ENCODE measurements at places on chromosomes 2 and 18.

DNA sequence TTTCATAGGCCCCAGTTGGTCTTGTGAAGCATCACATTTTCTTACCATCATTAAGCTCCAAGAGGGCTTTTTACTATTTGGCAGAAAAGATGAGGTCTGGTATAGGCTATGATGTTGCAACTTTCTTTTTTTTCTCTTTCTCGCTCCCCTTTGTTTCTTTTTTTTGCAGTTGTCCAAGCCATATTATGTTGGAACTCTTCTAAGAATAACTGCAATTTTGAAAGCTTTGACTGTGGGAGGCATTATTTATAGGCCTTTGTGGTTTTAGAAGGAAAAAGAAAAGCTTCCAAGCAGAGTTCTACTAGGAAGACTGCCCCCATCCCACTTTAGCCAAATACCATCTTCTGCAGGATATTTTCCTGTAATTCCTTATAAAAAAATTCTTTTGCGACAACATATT, 571.6 kb downstream of the ARHGAP15 start:
- no peak for DNase-seq

DNA sequence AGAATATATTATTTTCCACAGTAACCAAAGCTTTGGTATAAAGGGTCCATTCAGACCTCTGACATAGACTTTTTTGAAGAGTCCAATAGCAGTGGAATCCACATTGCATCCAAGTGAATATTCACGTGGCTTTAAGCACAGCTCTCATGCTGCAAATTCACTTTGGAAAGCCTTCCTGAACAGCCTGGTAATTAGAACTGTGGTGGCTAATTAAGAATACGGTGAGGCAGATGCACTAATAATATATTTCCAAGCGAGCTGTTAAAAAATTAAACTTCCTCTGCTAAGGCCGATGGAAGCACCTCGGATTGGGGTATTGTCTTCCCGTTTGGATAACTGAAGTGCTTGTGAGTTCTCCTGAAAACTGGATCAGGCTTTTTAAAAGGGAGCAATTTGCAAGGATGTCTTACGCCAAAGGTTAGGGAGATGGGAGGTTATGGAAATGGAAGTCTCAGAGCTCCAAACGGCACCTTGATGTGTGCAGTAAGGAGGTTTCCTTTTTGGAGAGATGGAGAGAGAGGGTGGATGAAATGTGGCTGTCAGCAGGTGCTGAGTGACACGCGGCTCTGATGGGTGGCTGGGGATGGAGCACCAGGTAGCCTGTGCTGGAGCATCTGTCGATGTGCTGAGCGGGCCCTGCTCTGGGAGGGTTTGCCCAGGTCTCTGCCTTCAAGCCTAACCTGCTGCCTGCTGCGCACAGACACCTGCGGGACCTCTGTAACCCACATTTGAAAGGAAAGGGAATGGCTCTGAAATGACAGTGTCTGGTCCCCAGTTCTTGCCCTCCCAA, 37.5 kb downstream of the CABLES1 start:
- no peak for DNase-seq

- no peak for DNase-seq
Measured at GRCh38 chr2:230861552-230862255, 3.0 kb upstream of the ITM2C start.

GRCh38 chr2:196801674-196802261, 2.3 kb upstream of the GTF3C3 start:
- no peak for DNase-seq

- no peak for DNase-seq
Measured at GRCh38 chr2:132923787-132924186, 253.8 kb upstream of the LYPD1 start.

DNA sequence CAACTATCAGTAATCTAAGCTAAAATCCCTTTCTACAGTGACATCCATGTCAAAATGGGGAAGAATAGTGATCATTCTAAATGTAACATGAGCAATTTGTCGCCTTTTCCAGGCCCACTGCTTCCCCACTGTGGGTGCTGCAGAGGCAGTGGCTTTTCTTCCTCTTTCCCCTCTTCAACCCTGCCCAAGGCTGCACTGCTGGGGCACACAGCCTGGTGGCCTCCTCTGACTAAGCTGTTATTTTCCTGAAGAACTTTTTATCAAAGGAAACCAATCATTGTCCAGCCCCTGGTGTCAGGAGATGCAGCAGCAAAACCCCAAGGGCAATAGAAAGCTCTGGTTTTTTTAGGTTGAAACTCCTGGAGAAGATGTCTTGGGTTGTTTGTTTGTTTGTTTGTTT, 117.6 kb upstream of the KLF7 start:
- DNase-seq = no peak

DNA sequence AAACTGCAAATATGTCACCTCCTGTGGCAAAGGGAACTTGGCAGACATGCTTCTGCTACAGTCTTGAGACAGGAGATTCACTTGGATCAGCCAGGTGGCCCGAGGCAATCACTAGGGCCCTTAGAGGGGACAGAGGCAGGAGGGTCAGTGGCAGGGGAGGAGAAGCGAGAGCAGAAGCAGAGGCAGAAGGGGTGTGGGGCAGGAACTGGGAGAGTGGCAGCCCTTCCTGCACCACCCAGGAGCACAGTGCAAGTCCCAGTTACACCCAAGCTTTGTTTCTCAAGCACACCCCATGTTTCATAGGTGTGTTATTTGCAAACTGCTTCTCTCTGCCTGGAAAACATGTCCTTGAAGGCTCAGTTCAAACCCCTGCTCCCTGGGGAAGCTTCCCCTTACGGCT, 309.7 kb upstream of the MYT1L start:
- no peak for DNase-seq

- no peak for DNase-seq
Measured at GRCh38 chr18:55515941-55516710, 71.9 kb downstream of the TCF4 start.

- DNase-seq = no peak
Measured at GRCh38 chr2:169143998-169144397, 74.6 kb downstream of the DHRS9 start.

DNA sequence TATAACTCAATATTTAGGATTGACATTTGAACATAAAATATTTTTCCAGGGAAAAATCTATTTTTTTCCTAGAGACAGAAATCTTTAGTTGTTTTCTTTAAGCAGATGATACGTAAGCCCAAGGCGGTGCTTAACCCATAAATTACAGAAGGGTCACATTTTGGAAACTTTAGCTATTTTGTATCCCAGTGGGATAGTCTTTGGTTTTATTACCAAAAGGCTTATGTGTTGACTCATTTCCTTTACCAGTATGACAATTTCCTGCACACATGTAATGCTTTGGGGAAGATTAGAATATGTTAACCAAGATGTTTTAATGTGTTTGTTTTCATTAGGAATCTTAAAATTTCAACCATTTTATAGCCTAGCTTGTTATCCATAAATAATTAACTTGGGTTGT, 24.8 kb downstream of the DYNC1I2 start:
- DNase-seq = no peak

- no peak for DNase-seq
Measured at GRCh38 chr2:172836827-172837226, 101.2 kb downstream of the RAPGEF4 start.

DNA sequence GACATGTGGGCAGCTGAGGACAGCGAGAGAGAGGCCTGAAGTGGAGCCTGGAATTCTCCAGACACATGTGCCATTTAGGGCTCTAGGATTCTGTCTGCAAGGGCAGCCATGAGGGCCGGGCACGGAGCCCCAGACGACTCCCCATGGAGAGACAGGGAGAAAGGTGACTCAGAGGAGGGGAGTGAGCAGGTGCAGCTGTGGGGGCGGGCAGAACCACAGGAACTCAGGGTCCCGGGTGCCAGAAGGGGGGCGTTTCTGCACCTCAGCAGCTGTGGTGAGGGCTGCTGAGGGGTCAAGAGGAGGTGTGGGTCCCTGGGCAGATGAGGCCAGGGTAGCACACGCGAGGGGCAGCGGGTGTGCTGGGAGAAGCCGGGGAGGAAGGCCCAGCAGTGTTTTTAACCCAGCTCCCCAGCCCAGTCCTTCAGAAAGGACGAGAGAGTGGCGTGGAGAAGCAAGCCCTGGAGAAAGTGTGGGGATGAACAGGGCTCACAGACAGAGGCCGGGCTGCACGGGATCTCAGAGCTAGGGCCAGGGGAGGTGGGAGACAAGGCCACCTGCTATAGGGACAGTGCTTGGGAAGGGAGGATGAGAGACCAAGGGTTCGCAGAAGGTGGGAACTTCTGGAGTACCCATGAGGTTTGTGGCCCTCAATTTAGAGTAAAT, 7.6 kb downstream of the GPR17 start:
- DNase-seq = no peak

DNA sequence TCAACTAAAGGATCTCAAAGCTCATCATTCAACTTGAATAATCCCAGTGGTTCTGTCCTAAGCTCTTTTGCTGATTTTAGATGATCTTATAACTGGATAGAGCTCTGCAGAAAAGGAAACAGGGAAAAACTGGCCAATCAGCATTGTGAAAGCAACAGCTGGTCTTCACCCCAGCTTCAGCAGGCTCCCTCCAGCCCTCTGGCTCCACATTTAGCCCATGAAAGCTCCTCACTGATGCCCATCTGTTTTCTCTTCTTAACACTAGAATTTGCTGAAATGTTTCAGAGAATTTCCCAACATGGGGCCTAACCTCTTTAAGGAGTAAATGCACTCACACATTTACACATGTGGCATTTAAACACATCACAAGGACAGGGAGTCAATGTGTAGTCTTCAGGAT, 223.3 kb downstream of the CNTNAP5 start:
- DNase-seq = no peak

DNA sequence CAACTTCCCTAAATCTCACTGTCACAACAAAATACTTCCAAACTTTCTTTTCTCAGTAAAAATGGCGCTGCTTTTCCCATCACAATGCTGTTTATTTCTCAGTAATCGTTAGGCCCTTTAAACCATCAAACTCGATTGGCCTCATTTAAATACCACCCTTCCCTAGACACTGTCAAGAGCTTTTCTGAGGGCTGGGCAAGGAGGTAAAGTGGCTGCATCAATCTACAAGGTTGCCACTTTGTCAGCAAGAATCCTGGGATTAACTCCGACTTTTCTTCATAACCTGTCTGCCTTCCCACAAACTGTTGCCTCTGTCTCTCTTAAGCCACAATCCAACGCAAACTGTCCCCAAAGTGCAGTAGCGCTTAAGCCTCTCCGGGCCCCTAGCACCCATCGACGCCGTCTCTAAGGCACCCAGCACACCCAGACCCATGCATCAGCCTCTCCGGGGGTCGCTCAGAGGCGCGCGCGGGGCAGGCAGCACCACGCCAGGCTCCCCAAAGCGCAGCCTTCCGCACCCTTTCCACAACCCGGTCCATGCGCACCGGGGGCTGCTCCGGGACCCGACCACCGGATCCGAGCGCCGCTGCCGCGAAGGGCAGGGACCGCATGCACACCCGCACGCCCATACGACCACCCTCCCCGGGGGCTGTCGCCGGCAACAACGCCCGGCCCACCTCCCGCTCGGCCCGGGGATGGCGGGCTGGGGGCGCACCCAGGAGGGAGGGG, 683 bp downstream of the MBOAT2 start:
- no peak for DNase-seq

- DNase-seq = no peak
Measured at GRCh38 chr2:95669441-95669991, 77.7 kb downstream of the TRIM43 start.

- no peak for DNase-seq
Measured at GRCh38 chr2:85607268-85608215, 4.3 kb downstream of the C2orf68 start.

DNA sequence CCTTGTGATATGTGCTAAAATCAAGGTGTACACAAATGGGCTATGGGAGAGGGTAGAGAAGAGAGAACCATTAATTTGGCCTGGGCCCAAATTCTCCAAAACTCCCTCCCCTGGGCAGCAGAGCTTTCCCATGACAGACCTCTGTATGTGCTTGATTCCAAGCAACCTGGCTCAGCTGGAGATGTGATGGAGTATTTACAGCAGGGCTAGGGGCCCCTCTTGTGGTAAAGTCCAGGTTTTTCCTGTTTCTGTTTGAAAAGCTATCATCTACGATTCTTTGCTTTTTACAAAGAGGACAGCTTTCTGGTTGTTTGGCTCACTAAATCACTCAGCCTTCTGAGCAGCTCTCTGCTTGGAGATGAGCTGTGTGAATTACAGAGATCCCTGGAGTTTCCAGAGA, 40.3 kb downstream of the KCNS3 start:
- no peak for DNase-seq

- no peak for DNase-seq
Measured at GRCh38 chr18:37684590-37684989, 119.0 kb upstream of the CELF4 start.

- DNase-seq = no peak
Measured at GRCh38 chr2:85243101-85244072, 84.4 kb downstream of the TGOLN2 start.
